Left renal pelvis (tissue), 4 donors: ENCODE measurements at places on chromosomes 12 and 14. TPM values are rescaled to one million over a fixed set of nuclear protein-coding genes. Genes with fewer than 3 reads are reported as not detected.

DNA sequence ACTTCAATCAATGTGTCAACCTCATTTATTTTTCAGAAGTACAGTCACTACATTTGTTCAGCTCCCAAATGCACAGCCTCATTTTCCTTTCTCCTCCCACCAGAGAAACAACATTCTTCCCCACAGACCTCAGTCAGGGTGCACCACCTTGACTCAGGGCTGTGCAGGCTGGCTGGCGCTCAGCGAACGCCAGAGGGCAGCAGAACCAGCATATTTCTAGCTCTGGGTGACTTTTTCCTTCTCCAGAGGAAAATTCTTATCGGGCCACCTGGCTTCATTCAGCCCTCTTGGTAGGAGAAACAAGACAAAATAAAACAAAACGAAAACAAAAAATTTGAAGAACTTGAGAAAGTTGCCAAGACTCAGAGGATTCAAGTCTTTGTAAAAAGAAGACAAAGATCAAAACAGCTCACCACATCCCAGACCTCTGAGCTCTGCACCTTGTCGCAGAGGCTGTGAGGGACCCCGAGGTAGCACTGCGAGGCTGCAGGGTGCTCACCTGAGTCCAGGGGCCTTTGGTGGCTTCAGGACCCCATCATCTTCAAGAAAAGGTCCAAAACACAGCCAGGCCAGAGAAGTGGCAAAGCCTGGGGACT lies 33.7 kb downstream of the PAH start:
- DNase-seq: no peak

- no peak for DNase-seq
Observed at GRCh38 chr14:20791187-20791586, 10.1 kb downstream of the RNASE6 start.

DNA sequence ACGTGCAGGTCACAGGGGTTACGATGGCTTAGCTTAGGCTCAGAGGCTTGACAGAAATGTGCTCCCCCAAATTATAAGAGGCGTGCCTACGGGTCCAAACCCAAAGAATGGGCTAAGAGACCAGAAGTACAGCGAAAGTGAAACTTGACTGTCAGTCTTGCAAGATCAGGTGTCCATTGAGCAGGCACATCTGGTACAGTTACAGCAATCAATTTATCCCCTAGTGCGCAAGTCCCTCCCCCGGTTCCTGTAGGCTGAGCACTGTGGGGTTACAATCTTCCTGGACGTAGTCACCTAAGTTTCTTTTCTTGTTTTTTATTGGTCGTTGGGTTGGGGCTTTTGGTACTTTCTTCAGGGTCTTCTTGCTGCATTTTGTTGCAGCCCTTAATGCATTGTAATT lies 134.2 kb downstream of the UNC79 start:
- DNase-seq: no peak

- no peak for DNase-seq
Observed at GRCh38 chr12:127270193-127270592, 996.8 kb upstream of the TMEM132C start.

DNA sequence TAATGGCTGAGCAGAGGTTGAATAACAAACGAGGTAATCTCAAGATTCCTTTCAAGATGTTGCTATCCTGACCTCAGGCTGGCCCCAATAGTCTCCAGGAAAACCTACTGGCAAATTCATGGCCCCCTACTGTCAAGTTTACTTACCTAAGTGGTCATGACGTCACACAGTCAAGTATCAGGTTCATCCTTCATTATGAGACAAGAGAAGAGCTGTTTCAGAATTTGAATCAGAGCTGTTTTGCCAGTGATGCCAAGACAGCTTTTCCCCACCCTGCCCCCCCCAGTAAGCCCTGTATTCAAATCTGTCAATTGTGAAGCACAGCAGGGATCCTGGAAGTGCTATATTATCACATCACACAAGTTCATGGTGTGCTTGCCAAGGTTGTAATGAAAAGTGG lies 509.6 kb downstream of the NOVA1 start:
- DNase-seq: no peak

DNA sequence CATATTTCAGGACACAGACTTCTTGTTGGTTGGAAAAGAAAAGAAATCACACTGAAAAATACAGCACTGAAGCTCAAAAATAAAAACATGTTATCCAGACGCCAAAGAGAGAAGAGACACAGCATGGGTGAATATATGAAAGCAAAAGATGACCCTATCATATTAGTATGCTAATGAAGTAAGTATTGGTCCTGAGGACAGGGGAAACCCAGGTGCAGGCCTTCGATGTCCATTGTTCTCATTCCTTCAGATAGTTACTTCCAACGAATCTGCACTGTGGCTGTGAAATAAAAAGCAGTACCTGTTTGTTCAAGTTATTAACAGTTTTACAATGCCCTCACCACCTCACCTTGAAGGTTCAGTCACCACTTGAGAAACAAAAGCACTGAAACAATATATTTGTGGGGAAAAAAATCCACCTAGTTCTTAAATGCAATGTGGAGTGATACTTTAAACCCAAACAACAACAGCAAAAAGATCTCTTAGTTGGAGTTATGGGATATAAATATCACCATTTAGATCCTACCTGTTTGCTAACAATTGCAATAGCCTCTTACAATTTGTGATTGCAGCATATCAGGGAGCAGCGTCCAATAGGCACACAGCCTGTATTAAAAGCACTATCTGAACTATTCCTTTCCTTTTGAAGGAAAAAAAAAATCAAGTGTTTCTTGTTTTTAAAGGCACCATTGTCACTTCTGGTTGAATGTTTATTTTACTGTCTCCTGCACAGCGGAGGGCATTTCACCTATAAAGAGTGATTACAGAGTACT lies 188.1 kb downstream of the BCAT1 start:
- no peak for DNase-seq

DNA sequence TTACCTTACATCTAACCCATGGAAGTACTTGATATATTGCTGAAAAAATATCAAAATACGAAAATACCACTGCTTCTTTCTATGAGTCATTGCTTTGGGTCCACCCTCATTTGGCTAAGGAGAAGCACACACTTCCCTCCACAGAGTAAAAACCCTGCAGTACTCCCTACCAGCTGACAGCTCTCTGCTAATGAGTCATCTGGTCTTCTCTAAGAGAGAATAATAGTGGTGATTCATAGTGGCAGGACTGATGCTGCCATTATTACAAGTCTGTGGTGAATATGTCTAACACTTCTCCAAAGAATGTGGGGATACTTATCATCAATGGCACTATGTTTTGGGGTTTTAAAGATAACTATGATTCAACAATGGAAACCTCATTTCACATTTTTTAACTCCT lies 90.7 kb downstream of the PPFIA2 start:
- DNase-seq: no peak

- DNase-seq: no peak
Observed at GRCh38 chr14:59890676-59891075, 20.1 kb upstream of the RTN1 start.

- DNase-seq: no peak
Observed at GRCh38 chr12:48279601-48280000, 71.1 kb downstream of the ZNF641 start.

DNA sequence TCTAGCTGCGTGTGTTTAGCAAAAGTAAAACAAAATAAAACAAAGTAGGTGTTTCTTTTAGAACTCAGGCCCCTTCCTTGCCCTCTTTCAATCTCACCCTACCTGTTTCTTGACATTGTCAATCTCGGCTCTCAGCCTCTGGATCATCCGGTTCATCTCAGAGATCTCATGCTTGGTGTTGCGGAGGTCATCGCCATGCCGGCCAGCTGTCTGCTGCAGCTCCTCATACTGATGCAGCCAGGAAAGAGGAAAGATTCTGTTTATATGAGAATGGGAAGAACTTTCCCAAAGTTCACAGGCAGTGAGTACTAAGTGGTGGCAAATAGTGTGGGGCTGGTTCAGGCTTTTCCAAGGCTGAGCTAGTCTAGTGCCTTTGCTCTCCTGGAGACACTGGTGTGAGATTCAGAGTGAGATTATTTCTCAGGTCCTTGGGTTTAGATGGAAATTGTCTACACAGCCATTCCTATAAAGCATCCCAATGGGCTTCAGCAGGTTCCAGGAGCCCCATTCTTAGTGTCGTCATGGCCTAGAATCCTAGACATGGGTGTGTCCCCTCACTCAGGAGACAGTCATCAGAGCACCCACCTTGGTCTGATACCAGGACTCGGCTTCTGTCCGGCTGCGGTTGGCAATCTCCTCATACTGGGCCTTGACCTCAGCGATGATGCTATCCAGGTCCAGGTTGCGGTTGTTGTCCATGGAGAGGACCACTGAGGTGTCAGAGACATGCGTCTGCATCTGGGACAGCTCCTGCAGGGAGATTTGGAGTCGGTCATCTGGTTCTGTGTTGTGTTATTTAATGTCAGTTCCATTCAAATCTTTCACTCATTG lies 3.0 kb downstream of the KRT5 start:
- DNase-seq: no peak

SAMD15 gene
- 1.5 TPM for polyA plus RNA-seq

RIN3 gene
- 6.4 TPM for polyA plus RNA-seq

SYNDIG1L gene
- polyA plus RNA-seq: 0.31 TPM

STAB2 gene
- 0.75 TPM for polyA plus RNA-seq
